ENCODE measurements at places on chromosomes 4 and X.

DNA sequence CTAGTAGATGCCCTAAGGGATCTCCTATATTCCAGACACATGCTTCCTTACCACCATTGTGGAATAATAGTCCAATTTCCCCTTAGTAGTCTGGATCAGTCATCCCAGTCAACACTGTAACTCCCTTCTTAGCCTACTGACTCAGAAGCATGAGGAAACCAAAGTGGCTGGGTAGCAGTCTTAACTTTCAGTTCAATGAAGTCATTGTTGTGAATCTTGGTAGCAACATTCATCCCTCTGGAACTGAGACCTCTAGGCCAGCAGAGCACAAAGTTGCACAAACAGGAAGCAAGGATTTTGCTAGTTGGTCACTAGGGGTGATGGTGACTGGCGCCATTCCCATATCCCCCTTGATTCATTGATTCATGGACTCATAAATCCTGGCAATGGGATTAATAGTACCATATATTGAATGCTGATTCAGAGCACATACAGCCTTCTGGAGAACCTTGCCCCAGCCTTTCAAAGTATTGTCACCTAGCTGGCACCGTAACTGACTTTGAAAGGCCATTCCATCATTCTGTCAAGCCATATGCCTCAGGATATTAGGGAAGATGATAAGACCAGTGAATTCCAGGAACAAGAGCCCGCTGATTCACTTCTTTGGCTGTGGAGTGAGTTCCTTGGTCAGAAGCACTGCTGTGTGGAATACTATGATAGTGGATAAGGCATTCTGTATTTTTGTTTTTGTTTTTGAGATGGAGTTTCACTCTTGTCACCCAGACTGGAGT lies 19.7 kb upstream of the GPAT3 start:
- peak; percentile 48 for DNase-seq

GRCh38 chrX:31293409-31293808 lies 221.6 kb upstream of the FTHL17 start:
- DNase-seq: no peak

GRCh38 chr4:26132858-26133257 lies 188.0 kb upstream of the RBPJ start:
- DNase-seq: no peak

DNA sequence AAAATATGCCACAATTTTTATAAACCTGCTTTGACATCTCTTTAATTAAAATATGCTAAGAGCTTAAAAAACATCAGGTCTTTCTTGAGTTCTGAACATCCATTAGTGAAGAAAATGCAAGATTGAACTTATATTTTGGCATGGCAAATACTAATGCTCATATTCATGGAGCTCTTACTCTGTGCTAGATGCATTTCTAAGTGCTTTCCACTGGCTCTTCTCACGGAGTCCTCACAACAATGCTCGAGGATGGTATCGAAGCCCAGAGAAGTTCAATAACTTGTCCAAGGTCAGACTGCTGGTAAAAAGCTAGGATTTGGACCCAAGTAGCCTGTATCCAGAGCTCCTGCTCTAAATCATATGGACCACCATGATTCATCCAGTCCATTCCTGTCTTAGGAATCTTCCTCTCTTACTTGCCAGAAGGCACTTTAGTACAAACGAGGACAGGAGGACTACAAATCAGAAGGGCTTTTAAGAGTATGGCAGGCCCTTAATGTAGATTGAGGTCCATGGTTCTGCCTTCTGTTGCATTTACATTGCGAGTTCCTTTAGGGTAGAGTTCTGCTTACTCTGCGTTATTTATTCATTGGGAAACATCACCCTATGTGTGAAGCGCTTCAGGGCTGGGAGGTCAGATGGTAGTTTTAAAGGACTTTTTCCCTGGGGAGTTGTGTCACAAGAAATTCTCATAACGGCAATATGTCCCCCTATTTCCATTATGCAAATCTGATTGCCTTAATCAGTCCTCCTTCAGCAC lies 199.2 kb downstream of the RASL11B start:
- no peak for DNase-seq

DNA sequence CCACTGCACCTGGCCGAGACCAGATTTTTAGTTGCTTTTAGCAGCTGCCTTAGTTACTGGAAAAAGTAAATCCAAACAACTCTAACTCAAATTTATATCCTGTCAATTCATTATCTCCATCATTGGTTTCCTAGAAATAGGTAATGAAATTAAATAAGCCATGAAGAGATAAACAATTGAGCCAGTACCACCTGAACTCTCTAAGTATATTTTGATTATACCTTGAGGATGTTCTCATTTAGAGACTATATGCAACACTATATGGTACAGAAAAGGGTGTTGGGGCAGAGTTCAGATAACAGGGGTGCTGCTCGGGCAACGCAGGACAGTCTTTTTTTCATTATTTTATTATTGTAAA lies 35.0 kb downstream of the SAT1 start:
- no peak for DNase-seq

- no peak for DNase-seq
Observed at GRCh38 chrX:57121816-57122215, 468 bp upstream of the SPIN2B start.
